ENCODE measurements at places on chromosomes 11 and 22. TPM values are rescaled to one million over a fixed set of nuclear protein-coding genes. Genes with fewer than 3 reads are reported as not detected.

GRCh38 chr22:21796863-21797262 lies 61.3 kb upstream of the YPEL1 start:
- no peak overlapping the region for H3K27ac ChIP-seq
- H3K27me3 ChIP-seq: no peaks in the 10 kb centered on the region
- DNase-seq: no peak
- peaks cover 5% of the 10 kb centered on the region for H3K4me1 ChIP-seq
- H3K36me3 ChIP-seq: peaks cover 41% of the 10 kb centered on the region
- H3K4me3 ChIP-seq: no peak overlapping the region

- peaks cover 14% of the 10 kb centered on the region for H3K4me1 ChIP-seq
- H3K4me3 ChIP-seq: no peak overlapping the region
- no peak for DNase-seq
- no peak overlapping the region for H3K27ac ChIP-seq
Observed at GRCh38 chr11:35680506-35680905, 17.9 kb downstream of the TRIM44 start.

APOL4 gene
- 0.17 TPM for total RNA-seq

GDPD4 gene
- not detected for total RNA-seq

NLRP14 gene
- 0.21 TPM for total RNA-seq

- no peaks in the 10 kb centered on the region for H3K36me3 ChIP-seq
- H3K4me3 ChIP-seq: no peak overlapping the region
- H3K4me1 ChIP-seq: no peaks in the 10 kb centered on the region
- no peaks in the 10 kb centered on the region for H3K27me3 ChIP-seq
- H3K27ac ChIP-seq: no peak overlapping the region
- no peak for DNase-seq
Observed at GRCh38 chr11:70556884-70557741, 158.8 kb downstream of the CTTN start.

DNA sequence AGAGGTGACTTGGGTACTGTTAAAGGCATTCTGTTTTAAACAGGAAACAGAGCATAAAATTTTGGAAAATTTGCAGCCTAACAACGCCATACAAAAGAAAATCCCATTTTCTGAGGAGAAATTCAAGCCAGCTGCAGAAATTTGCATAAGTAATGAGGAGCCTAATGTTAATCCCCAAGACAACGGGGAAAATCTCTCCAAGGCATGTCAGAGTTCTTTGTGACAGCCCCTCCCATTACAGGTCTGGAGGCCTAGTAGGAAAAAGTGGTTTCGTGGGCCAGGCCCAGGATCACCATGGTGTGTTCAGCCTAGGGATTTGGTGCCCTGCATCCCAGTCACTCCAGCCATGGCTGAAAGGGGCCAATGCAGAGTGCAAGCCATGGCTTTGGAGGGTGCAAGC lies 1333.1 kb upstream of the TENM4 start:
- H3K4me3 ChIP-seq: no peak overlapping the region
- DNase-seq: no peak
- no peaks in the 10 kb centered on the region for H3K4me1 ChIP-seq
- H3K36me3 ChIP-seq: no peaks in the 10 kb centered on the region
- H3K27me3 ChIP-seq: no peaks in the 10 kb centered on the region

- H3K4me1 ChIP-seq: no peaks in the 10 kb centered on the region
- H3K27me3 ChIP-seq: peaks cover 7% of the 10 kb centered on the region
- H3K27ac ChIP-seq: no peak overlapping the region
- H3K36me3 ChIP-seq: no peaks in the 10 kb centered on the region
Observed at GRCh38 chr22:38327805-38328204, 10.6 kb upstream of the CSNK1E start.

SLC22A12 gene
- total RNA-seq: not detected

GRCh38 chr11:10305262-10305963 lies 540 bp downstream of the ADM start:
- H3K4me3 ChIP-seq: peak overlapping the region; percentile 93
- DNase-seq: peak; percentile 80
- H3K27me3 ChIP-seq: peaks cover 55% of the 10 kb centered on the region
- peak overlapping the region; percentile 60 for H3K27ac ChIP-seq
- peaks cover 60% of the 10 kb centered on the region for H3K4me1 ChIP-seq

DGCR2 gene
- 23.8 TPM for total RNA-seq

MYH9 gene
- 633 TPM for total RNA-seq

DNA sequence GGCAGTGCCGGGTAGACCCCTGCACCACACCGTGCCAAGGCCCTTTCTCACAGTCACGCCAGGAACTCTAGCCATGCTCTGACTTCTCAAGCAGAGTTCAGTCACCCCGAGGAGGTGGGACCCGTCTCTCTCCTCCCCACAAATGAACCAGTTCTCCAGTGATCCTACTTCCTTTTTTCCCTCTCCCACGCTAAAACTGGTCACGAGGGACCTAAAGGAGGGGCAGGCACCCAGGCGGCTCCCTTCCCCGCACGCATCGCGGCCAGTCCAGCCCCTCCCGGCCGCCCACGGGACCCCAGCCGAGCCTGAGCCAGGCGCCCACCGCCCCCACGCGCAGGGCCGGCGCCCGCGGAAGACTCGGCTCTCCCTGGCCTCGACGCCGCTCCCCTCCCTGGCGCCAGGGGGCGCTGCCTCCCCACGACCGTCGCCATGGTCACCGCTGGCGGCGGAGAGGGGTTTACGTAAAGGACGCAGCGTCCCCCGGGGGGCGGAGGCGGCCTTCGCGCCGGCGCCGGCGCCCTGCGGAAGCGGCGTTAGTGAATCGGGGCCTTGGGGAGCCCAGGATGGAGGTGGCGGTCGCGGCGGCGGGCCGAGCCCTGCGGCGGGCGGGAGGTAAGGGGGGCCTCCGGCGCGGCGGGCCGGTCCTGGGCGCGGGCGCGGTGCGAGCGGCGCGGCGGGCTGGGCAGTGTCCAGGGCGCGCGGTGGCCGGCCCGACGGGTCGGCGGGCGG lies at the start of gene DAGLA:
TSS of gene DAGLA (plus strand) at position 499 of the 729 bp plus-strand sequence. CDS start 39,765 bp downstream, outside the sequence.
- peak within 1 kb of the TSS; percentile 75 for H3K4me3 ChIP-seq
- H3K27me3 ChIP-seq: peaks cover 31% of the 10 kb centered on the region
- H3K4me1 ChIP-seq: peaks cover 5% of the 10 kb centered on the region
- peak within 1 kb of the TSS; percentile 9 for H3K27ac ChIP-seq

DNA sequence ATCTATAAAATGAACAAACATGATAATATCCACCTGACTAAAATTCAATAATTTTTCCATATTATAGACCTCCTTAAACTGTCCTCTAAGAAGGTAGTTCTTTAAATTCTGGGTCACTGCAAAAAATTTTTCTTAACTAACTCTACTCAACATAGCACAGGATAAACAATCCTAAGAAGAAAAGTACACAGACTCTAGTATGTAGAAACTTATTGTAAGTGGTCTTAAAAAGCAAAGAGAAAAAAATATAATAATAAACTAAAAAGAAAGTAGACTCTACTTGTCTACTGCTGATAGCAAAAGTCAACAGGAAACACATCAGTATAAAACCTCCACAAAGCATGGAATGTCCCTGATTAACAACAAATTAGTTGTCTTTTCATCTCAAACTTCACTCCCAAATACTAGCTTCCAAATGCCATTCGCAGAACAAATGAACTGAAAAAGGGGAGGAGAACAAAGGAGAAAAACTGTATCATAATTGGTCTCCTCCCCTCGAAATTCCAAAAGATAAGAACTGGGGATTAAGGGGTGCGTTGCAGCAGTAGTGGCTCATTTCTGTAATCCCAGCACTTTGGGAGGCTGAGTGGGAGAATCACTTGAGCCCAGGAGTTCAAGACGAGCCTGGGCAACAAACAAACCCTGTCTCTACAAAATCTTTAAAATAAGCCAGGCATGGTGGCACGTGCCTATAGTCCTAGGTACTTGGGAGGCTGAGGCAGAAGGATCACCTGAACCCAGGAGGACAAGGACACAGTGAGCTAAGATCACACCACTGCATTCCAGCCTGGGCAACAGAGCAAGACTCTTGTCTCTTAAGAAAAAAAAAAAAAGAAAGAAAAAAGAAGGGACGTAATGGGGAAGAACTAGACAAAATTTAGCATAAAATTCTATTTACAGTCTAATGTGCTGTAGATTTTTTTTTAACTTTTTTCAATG lies 6.5 kb downstream of the FCHSD2 start:
- peaks cover 27% of the 10 kb centered on the region for H3K36me3 ChIP-seq
- H3K27ac ChIP-seq: no peak overlapping the region
- DNase-seq: no peak
- peaks cover 31% of the 10 kb centered on the region for H3K4me1 ChIP-seq

DNA sequence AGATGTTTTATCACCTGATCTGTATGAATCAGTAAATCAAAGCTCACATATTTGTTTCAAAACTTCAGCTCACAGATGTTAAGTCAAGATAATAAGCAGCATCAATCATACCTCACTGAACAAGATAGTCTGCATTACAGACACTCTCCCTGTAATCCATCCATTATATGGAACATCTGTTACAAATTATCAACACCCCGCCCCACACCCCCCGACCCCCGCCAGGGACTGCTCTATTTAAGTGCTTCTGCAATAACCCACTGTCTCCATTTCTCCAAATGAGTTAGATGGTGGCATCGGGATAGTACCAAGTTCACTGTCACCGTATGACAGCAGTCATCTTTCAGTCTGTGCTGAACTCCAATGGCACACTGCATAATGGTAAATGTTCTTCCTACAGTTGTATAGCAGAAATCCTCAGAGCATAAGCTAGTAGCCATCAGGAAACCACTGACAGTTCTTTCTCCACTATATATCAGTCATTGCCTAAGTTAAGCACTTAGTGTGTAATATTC lies 447.0 kb upstream of the ARHGAP42 start:
- no peaks in the 10 kb centered on the region for H3K4me1 ChIP-seq
- H3K4me3 ChIP-seq: no peak overlapping the region
- no peaks in the 10 kb centered on the region for H3K27me3 ChIP-seq
- no peaks in the 10 kb centered on the region for H3K36me3 ChIP-seq

NUP50 gene
- 168 TPM for total RNA-seq

GRCh38 chr11:116536416-116536815 lies 236.4 kb downstream of the BUD13 start:
- DNase-seq: no peak
- no peaks in the 10 kb centered on the region for H3K36me3 ChIP-seq
- H3K27me3 ChIP-seq: peaks cover 3% of the 10 kb centered on the region

RIMBP3C gene
- 0.19 TPM for total RNA-seq

CWF19L2 gene
- total RNA-seq: 17.6 TPM

LRRC10B gene
- total RNA-seq: 0.14 TPM

GRCh38 chr11:46363031-46363407 lies 15.8 kb downstream of the DGKZ start:
- peaks cover 29% of the 10 kb centered on the region for H3K4me1 ChIP-seq
- DNase-seq: no peak
- peak overlapping the region; percentile 88 for H3K4me3 ChIP-seq
- no peaks in the 10 kb centered on the region for H3K27me3 ChIP-seq

CHRM1 gene
- not detected for total RNA-seq

- H3K4me1 ChIP-seq: peaks cover 19% of the 10 kb centered on the region
- no peaks in the 10 kb centered on the region for H3K36me3 ChIP-seq
- no peaks in the 10 kb centered on the region for H3K27me3 ChIP-seq
- H3K4me3 ChIP-seq: no peak overlapping the region
Observed at GRCh38 chr22:36085476-36086169, 57.0 kb upstream of the RBFOX2 start.

DNA sequence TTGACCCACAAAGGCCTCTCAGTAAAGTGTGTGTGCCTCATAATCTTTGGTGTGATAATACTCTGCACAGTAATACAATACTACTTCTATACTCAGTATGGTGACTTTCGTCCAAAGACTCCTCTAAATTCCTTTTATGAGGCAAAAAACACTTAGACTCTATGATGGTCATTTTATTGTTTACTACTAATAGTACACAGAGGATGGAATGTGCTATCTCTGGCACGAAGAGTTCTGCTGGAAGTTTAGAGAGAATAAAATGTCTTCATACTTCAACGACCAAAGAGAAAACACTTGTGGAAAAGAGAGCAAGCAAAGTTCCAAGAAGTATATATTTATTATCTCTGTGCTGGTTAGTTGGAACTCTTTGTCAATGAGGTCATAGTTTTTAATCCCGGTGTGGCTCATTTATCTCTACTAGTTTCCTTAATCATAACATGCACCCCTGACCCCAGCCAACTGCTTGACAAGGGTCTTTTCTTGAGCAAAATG lies 7.5 kb upstream of the CSTF3 start:
- no peaks in the 10 kb centered on the region for H3K4me1 ChIP-seq
- peaks cover 3% of the 10 kb centered on the region for H3K27me3 ChIP-seq
- no peak overlapping the region for H3K27ac ChIP-seq
- H3K36me3 ChIP-seq: no peaks in the 10 kb centered on the region
- no peak overlapping the region for H3K4me3 ChIP-seq

DNA sequence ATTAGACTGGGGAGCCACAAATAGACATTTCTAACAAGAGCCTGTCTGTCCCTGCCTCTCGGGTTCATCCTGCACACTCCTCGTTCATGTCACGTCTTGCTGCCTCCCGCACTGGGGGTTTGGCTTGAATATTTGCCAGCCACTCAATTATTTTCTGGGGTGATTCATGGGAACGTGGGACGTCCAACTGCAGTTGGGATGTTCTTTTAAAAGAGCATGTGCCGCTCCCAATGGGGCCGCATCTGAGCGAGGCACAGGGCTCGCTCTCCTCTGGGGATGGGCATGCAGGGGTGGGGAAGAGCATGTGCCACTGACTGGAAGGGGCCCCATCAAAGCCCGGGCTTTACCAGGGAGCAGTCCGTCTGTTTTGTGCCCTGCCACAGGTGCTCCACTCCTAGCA lies 43.4 kb downstream of the PARVG start:
- no peak overlapping the region for H3K4me3 ChIP-seq
- no peaks in the 10 kb centered on the region for H3K4me1 ChIP-seq
- no peak overlapping the region for H3K27ac ChIP-seq
- peaks cover 9% of the 10 kb centered on the region for H3K27me3 ChIP-seq
- no peaks in the 10 kb centered on the region for H3K36me3 ChIP-seq

SDF2L1 gene
- total RNA-seq: 94.3 TPM

DNA sequence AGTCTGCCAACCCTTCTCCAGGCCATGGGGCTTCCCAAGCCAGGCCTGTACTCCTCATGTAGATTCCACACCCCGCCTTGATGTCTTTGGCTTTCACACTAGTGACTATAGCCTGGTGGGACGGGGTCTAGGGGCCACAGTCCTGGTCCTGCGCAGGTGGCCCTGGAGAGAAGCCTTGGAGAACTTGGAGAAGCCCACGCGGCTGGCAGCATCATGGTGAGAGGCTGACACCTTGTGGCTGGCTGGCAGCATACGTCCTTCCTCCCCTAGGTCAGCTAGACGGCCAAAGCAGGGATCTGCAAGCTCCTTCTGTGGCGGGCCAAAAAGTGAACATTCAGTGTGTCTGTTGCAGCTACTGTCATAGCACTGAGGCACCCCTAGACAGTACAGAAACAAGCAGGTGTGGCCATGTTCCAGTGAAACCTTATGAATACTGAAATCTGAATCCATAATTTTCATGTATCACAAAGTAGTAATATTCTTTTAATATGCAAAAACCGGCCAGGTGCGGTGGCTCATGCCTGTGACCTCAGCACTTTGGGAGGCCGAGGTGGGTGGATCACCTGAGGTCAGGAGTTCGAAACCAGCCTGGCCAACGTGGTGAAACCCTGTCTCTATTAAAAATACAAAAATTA lies 42.0 kb downstream of the FAM83F start:
- no peak overlapping the region for H3K27ac ChIP-seq
- no peaks in the 10 kb centered on the region for H3K36me3 ChIP-seq
- H3K4me1 ChIP-seq: no peaks in the 10 kb centered on the region
- peak; percentile 84 for DNase-seq

NCR3LG1 gene
- total RNA-seq: 4.4 TPM

OR8G5 gene
- total RNA-seq: not detected

GRCh38 chr22:37054056-37054395 lies 2.5 kb downstream of the KCTD17 start:
- peaks cover 25% of the 10 kb centered on the region for H3K36me3 ChIP-seq
- no peak overlapping the region for H3K27ac ChIP-seq
- peaks cover 12% of the 10 kb centered on the region for H3K4me1 ChIP-seq
- no peak overlapping the region for H3K4me3 ChIP-seq
- no peaks in the 10 kb centered on the region for H3K27me3 ChIP-seq

- H3K4me1 ChIP-seq: no peaks in the 10 kb centered on the region
- no peak overlapping the region for H3K4me3 ChIP-seq
- peak; percentile 44 for DNase-seq
- no peak overlapping the region for H3K27ac ChIP-seq
Observed at GRCh38 chr22:22856364-22856763, 31.3 kb upstream of the IGLL5 start.

MS4A12 gene
- not detected for total RNA-seq

OR6Q1 gene
- total RNA-seq: not detected

OR6T1 gene
- not detected for total RNA-seq

Data from activated CD4-positive, alpha-beta T cell treated with anti-CD3 and anti-CD28 coated beads, Interleukin-2, amount 10 ng/mL, durations not matched to agents 24 days and 14 days (primary cell).